ENCODE measurements at places on chromosomes 12 and 14.

- H3K4me1 ChIP-seq, result peaks cover 41% of the 10 kb centered on the region
- H3K27ac ChIP-seq, result no peak overlapping the region
- no peak for DNase-seq
- no peak overlapping the region for H3K4me3 ChIP-seq
- peaks cover 4% of the 10 kb centered on the region for H3K27me3 ChIP-seq
- peaks cover 48% of the 10 kb centered on the region for H3K36me3 ChIP-seq
Observed at GRCh38 chr12:116924558-116925453, 14.1 kb downstream of the FBXW8 start.

- no peak overlapping the region for H3K27ac ChIP-seq
- peaks cover 15% of the 10 kb centered on the region for H3K27me3 ChIP-seq
- H3K36me3 ChIP-seq, result peaks cover 3% of the 10 kb centered on the region
- no peak overlapping the region for H3K4me3 ChIP-seq
Observed at GRCh38 chr14:69244946-69245345, 15.0 kb upstream of the GALNT16 start.

- H3K4me1 ChIP-seq, result peaks cover 63% of the 10 kb centered on the region
- peak overlapping the region; percentile 78 for H3K27ac ChIP-seq
- no peak overlapping the region for H3K4me3 ChIP-seq
- H3K27me3 ChIP-seq, result no peaks in the 10 kb centered on the region
- no peak for DNase-seq
- peaks cover 59% of the 10 kb centered on the region for H3K36me3 ChIP-seq
Observed at GRCh38 chr14:91342206-91342760, 75.3 kb downstream of the CCDC88C start.

DNA sequence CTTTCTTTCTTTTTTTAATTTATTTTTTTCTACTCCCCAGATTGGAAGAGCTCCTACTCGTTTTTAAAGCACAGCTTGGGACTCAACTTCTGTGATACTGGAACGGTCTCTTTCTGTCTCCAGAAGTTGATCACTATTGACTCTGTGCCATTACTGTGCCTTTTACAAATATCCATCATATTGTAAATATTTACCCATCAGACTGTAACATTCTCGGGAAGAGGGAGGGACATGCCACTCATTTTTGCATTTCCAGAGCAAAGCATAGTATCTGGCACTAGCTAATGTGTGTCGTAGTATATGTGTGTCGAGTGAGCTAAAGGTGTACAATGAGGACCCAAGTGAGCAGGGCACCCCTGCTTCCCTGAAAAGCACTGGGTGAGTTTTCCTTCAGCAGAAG lies 24.0 kb upstream of the GSG1 start:
- peaks cover 27% of the 10 kb centered on the region for H3K4me1 ChIP-seq
- H3K27me3 ChIP-seq, result peaks cover 2% of the 10 kb centered on the region
- no peaks in the 10 kb centered on the region for H3K36me3 ChIP-seq
- DNase-seq, result no peak

DNA sequence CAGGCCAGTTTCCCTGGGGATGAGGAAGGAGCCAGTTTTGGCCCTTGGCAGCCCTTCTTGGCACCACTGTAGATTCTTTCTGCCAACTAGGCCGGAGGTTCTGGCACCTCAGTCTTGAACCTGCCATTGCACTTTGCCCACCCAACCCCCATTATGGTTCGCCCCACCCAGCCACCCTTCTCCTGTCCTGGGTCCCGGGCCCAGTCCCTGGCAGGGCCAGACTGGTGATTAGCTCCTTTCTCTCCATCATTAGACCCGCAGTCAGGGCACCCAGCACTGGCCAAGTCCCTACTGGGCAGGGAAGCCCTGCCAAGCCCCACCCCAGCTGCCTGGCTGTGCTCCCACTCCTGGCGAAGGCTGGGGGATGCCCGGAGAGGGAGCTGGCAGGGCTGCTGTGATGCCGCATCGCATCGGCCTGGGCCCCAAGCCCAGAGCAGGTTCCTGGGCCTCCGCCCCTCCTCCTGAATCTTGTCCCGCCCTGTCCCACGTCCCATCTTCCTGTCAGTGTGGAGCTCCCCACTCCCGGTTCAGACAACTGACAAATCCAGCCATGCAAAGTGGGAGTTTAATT lies 9.8 kb downstream of the FAM222A start:
- no peak overlapping the region for H3K4me3 ChIP-seq
- peaks cover 59% of the 10 kb centered on the region for H3K4me1 ChIP-seq
- H3K36me3 ChIP-seq, result no peaks in the 10 kb centered on the region

DNA sequence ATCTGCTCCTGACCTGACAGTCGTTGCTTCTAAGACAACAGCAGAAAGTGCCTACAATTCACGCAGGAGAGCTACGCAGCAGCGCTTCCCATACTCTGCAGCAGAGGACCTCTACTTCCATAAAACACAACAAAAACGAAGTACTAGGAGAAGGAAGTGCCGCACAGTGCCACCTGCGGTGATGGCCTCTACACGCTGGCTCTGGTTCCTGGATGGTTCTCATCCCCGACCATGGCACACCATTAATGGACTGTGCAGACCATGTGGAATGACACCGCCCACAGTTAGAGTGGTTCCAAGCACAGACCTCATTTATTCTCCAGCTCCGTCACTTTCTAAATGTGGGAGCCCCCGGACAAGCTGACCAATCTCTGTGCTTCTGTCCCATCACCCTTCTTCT lies 28.3 kb downstream of the TPCN1 start:
- DNase-seq, result no peak
- peaks cover 32% of the 10 kb centered on the region for H3K36me3 ChIP-seq
- peaks cover 55% of the 10 kb centered on the region for H3K4me1 ChIP-seq
- H3K27me3 ChIP-seq, result peaks cover 5% of the 10 kb centered on the region

- no peak overlapping the region for H3K4me3 ChIP-seq
- DNase-seq, result no peak
- no peaks in the 10 kb centered on the region for H3K36me3 ChIP-seq
- peaks cover 33% of the 10 kb centered on the region for H3K4me1 ChIP-seq
- H3K27me3 ChIP-seq, result peaks cover 17% of the 10 kb centered on the region
Observed at GRCh38 chr14:100851946-100852620, 26.2 kb downstream of the MEG3 start.

DNA sequence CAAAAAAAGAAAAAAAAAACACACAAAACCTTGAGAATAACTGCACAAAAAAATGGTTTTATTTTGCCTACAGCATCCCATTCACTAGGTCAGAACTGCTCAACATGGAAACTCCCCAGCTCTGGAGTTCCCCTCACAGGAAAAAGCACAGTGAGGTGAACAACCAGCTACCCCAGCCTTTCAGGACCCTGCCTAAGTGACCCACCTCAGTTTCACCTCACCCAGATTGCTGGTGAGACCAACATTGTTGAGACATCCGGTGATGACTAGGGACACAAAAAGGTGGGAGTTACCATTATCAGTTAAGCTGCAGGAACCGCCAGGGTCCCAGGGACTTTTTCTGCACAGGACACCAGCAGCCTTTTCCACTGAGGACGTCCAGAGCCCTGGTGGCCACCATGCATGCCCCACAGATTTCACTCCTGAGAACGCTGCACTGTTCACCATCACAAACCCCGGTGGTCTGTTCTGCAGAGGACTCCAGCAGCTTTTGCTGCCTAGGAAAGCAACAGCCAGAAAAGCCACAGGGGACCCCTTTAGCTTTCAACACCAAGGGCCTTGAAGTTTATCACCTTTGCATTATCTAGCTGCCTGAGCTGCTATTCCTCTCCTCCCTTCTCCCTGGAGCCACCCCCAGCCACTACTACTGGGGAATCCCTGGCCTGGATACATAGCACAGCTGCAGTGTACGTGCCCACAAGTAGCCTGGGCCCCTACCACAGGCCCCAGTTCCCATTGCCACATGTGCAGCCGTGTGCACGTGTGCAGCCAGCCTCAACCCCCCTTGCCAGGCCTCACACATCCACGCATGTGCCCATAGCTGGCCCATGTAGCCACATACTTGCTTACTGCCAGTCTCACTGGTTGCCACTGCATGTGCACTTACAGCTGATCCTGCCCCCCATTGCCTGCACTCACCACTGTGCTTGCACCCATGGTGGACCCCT lies 62.5 kb upstream of the FAR2 start:
- H3K4me1 ChIP-seq, result no peaks in the 10 kb centered on the region
- H3K27me3 ChIP-seq, result peaks cover 3% of the 10 kb centered on the region
- no peak overlapping the region for H3K27ac ChIP-seq
- no peak for DNase-seq
- H3K36me3 ChIP-seq, result no peaks in the 10 kb centered on the region
- no peak overlapping the region for H3K4me3 ChIP-seq

DNA sequence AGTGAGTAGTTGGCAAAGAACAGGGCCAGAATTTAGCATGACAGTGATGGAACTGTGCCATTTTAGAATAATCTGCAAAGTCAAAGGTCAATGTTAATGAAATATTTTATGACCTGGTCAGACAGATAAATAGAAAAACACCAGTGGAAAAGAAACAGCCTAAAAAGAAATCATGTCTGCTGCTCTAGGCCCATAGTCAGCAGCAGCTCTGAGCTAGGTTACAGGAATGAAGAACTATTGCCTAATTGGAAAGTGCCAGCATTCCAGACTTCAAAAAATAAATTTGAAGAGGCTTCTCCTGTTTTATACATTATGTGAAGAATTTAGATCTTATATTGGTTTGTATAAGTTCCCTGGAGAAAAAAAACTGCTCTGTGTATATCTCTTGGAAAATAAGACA lies 9.8 kb downstream of the NPC2 start:
- peaks cover 4% of the 10 kb centered on the region for H3K36me3 ChIP-seq
- no peak overlapping the region for H3K27ac ChIP-seq
- no peak for DNase-seq

DNA sequence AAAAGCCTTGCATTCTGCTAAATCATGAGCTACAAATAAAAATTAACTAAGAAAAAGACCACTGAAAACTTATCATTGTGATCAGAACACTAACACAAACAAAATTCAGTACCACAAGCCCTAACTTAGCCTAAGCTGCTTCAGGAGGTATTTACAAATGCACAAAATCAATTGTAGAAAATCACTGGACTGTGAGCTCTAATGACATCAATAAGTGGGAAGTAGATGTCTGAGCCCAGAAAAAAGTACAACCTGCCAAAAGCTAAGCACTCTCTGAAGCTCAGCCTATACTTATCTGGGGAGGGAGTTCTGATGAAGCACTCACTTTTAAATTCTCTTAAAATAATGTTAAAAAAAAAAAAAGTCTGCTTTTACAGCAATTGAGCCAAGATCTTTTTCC lies 92.9 kb downstream of the SLCO1B1 start:
- no peaks in the 10 kb centered on the region for H3K36me3 ChIP-seq
- H3K27me3 ChIP-seq, result no peaks in the 10 kb centered on the region
- H3K27ac ChIP-seq, result no peak overlapping the region
- H3K4me3 ChIP-seq, result no peak overlapping the region
- no peaks in the 10 kb centered on the region for H3K4me1 ChIP-seq

- no peak for DNase-seq
- H3K36me3 ChIP-seq, result no peaks in the 10 kb centered on the region
- peak overlapping the region; percentile 24 for H3K27ac ChIP-seq
- peaks cover 16% of the 10 kb centered on the region for H3K27me3 ChIP-seq
Observed at GRCh38 chr14:96638041-96638855, 136.1 kb downstream of the PAPOLA start.

GRCh38 chr14:70811050-70811449 lies 1.7 kb upstream of the MAP3K9 start:
- H3K27ac ChIP-seq, result no peak overlapping the region
- no peak overlapping the region for H3K4me3 ChIP-seq
- H3K36me3 ChIP-seq, result no peaks in the 10 kb centered on the region
- H3K27me3 ChIP-seq, result no peaks in the 10 kb centered on the region

DNA sequence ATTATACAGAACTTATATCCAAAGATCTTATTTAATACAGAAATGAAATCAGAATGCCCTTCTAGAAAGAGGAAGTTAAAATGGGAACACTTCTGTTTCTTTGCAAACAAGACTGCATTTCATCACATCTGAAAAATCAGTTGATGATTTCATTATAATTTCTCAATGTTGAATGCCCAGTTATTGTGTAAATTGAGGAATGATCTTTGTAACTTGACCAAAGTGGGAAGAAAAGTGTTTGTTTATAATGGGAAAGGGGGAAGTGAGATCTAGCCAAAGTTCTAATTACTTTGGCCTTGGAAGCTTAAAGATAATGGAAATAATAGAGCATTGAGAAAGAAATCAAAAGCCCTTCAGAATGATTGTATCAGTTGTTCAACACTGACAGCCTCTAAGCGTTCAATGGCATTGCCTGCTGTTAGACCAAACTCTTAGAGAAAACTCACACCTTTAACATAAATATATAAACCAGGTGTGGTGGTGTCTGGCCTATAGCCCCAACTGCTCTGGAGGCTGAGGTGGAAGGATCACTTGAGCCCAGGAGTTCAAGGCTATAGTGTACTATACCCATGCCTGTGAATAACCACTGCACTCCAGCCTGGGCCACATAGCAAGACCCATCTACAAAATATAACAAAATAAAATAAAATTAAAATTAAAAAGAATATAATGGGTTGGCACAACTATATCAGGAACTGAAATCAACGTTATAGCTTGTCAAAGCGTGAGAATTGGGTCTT lies 9.9 kb upstream of the LYZ start:
- peaks cover under 1% of the 10 kb centered on the region for H3K4me1 ChIP-seq
- H3K27ac ChIP-seq, result no peak overlapping the region
- no peak for DNase-seq
- H3K27me3 ChIP-seq, result no peaks in the 10 kb centered on the region
- no peak overlapping the region for H3K4me3 ChIP-seq

GRCh38 chr12:46267575-46267824 lies 1.3 kb downstream of the SLC38A1 start:
- no peak overlapping the region for H3K27ac ChIP-seq
- H3K27me3 ChIP-seq, result no peaks in the 10 kb centered on the region
- no peak overlapping the region for H3K4me3 ChIP-seq
- no peaks in the 10 kb centered on the region for H3K36me3 ChIP-seq
- no peak for DNase-seq
- H3K4me1 ChIP-seq, result peaks cover 17% of the 10 kb centered on the region

- DNase-seq, result no peak
- H3K36me3 ChIP-seq, result no peaks in the 10 kb centered on the region
- H3K4me1 ChIP-seq, result no peaks in the 10 kb centered on the region
- H3K27ac ChIP-seq, result no peak overlapping the region
- no peak overlapping the region for H3K4me3 ChIP-seq
- H3K27me3 ChIP-seq, result peaks cover 11% of the 10 kb centered on the region
Observed at GRCh38 chr12:67692966-67693365, 44.4 kb downstream of the DYRK2 start.

GRCh38 chr12:89179983-89180382 lies 172.3 kb downstream of the DUSP6 start:
- H3K36me3 ChIP-seq, result no peaks in the 10 kb centered on the region
- DNase-seq, result no peak
- no peaks in the 10 kb centered on the region for H3K4me1 ChIP-seq
- H3K4me3 ChIP-seq, result no peak overlapping the region
- H3K27me3 ChIP-seq, result peaks cover 2% of the 10 kb centered on the region
- no peak overlapping the region for H3K27ac ChIP-seq

DNA sequence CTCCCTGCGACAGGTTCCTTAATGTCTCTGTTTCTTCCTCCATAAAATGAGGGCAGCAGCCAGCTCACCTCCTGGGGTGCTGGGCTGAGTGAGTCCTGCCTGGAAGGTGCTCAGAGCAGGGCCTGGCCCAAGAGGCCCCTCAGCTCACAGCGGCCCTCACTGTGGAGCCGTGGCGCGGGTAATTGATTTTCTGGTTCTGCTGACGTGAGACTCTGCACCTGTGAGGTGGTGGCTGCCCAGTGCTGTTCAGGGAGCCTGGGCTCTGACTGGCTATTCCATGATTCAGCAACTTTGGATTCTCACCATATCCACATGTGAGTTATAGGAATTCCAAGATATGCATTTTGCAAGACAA lies 266.6 kb downstream of the ADGRD1 start:
- no peaks in the 10 kb centered on the region for H3K27me3 ChIP-seq
- H3K27ac ChIP-seq, result no peak overlapping the region
- peaks cover 70% of the 10 kb centered on the region for H3K4me1 ChIP-seq
- no peaks in the 10 kb centered on the region for H3K36me3 ChIP-seq

- no peak overlapping the region for H3K27ac ChIP-seq
- no peak overlapping the region for H3K4me3 ChIP-seq
- H3K36me3 ChIP-seq, result peaks cover 30% of the 10 kb centered on the region
- no peak for DNase-seq
Observed at GRCh38 chr14:89466944-89467343, 49.9 kb upstream of the FOXN3 start.

Data from nephron progenitor cell (in vitro differentiated cells).